Neural progenitor cell (in vitro differentiated cells): ENCODE measurements at places on chromosomes 5 and 9.

DNA sequence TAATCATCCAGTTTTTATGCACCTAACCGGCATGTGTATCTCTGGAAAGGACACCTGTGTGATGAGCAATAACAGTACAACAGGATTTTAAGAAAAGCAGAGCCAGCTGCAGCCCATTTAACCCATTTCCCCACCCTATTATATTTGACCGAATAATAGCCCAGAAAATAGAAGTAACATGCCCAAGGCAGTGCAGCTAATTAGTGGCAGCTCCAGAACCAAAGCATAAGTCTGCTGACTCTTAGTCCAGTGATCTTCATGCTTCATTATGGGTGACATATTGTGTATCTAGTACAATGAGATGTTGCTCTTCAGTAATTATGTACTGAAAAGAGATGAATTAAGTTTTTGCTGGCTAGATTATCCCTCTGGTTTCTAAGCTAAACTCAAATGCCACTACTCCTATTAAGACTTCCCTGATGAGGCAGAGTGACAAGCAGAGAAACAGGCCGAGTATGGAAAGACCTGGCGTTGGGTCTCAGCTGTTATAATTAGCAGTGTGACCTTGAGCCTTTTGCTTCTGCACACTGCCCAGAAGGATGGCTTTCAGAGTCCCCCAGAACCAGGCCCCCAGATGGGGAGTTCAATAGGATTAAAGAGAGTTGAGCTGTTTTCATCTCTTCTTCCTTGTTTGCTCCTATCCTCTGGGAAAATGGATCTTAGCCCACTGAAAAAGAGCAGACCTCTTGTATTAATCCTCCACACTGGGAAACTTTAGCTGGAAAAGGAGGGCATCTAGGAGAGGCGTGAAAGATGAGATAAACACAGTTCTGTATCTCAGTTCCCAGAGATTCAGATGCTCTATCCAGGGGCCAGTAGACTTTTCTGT, 10.8 kb upstream of the C1QTNF3 start:
- no peaks in the 10 kb centered on the region for H3K27me3 ChIP-seq
- no peak overlapping the region for H3K4me3 ChIP-seq
- no peak overlapping the region for H3K27ac ChIP-seq
- no peaks in the 10 kb centered on the region for H3K36me3 ChIP-seq
- H3K4me1 ChIP-seq = peaks cover 12% of the 10 kb centered on the region
- peak; percentile 21 for DNase-seq

GRCh38 chr9:2134391-2134790, 119.2 kb downstream of the SMARCA2 start:
- H3K36me3 ChIP-seq = no peaks in the 10 kb centered on the region
- no peak overlapping the region for H3K27ac ChIP-seq
- H3K27me3 ChIP-seq = no peaks in the 10 kb centered on the region
- no peak overlapping the region for H3K4me3 ChIP-seq
- DNase-seq = no peak

GRCh38 chr5:72244862-72245371, 75.1 kb downstream of the MRPS27 start:
- no peak overlapping the region for H3K27ac ChIP-seq
- peaks cover 72% of the 10 kb centered on the region for H3K4me1 ChIP-seq
- H3K36me3 ChIP-seq = no peaks in the 10 kb centered on the region
- no peaks in the 10 kb centered on the region for H3K27me3 ChIP-seq
- H3K4me3 ChIP-seq = no peak overlapping the region

GRCh38 chr9:120627073-120627472, 47.1 kb upstream of the CDK5RAP2 start:
- H3K4me3 ChIP-seq = no peak overlapping the region
- no peaks in the 10 kb centered on the region for H3K27me3 ChIP-seq
- no peak for DNase-seq
- peaks cover 7% of the 10 kb centered on the region for H3K4me1 ChIP-seq

DNA sequence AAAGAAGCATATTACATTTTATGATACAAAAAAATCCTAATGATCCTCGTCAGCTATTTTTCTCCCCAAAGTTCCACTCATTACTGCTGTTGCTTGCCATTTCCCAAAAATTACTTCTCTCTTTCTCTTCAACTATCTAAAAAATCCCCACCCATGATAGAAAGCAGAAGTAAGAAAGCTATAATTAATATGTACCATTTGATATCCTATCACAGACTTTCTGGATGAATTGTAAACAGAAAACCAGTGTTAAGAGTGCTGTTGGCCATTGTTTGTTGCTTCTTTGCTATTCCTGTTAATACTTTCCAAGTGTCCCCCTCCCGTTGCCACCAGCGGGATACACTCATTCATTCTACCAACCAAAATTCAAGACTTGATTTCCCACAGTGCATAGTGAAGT, 136.3 kb upstream of the SMARCA2 start:
- H3K27ac ChIP-seq = no peak overlapping the region
- no peaks in the 10 kb centered on the region for H3K4me1 ChIP-seq
- H3K36me3 ChIP-seq = no peaks in the 10 kb centered on the region
- no peak overlapping the region for H3K4me3 ChIP-seq
- DNase-seq = no peak

GRCh38 chr9:112002847-112003457, 106.3 kb downstream of the UGCG start:
- H3K4me3 ChIP-seq = no peak overlapping the region
- no peak for DNase-seq
- peaks cover 17% of the 10 kb centered on the region for H3K4me1 ChIP-seq
- no peaks in the 10 kb centered on the region for H3K27me3 ChIP-seq

DNA sequence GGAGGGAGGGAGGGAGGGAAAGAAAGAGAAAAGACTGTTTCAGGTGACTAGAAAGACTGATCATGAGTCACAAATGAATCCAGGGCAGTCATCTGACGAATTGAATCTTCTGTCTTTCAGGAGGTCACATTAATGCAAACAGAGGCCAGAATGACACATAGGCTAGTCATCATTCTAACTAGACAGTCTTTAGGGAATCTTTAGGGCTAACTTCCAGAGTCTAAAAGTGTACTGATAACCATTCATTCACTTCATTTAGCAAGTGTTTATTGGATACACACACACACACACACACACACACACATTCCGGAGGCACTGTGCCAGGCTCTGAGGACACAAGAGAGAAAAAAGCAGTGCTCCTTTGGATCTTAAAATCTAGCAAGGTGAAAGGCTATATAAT, 156.7 kb downstream of the EBF1 start:
- DNase-seq = no peak
- no peak overlapping the region for H3K4me3 ChIP-seq
- H3K27ac ChIP-seq = no peak overlapping the region
- H3K4me1 ChIP-seq = no peaks in the 10 kb centered on the region

- no peak overlapping the region for H3K4me3 ChIP-seq
- H3K27ac ChIP-seq = no peak overlapping the region
- H3K36me3 ChIP-seq = no peaks in the 10 kb centered on the region
- no peaks in the 10 kb centered on the region for H3K4me1 ChIP-seq
- DNase-seq = no peak
These were observed 116.4 kb downstream of the SV2C start for GRCh38 chr5:76199336-76200318.

DNA sequence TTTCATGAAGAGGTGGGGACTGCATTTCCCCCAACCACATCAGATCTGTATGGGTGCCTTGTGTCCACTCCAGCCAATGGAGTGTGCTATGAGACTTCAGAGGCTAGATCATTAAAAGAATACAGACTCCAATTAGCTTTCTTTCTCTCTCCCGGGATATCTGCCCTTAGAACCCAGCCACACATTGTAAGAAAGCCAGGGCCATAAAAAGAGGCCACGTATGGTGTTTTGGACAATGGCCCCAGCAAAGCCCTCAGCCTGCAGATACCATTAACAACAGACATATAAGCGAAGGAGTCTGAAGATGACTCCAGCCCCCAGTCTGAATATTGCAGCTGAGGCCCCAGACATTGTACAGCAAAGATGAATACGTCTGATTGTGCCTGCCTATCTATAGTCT, 21.5 kb downstream of the IL6ST start:
- no peaks in the 10 kb centered on the region for H3K4me1 ChIP-seq
- DNase-seq = no peak
- no peaks in the 10 kb centered on the region for H3K27me3 ChIP-seq
- H3K36me3 ChIP-seq = no peaks in the 10 kb centered on the region
- H3K4me3 ChIP-seq = no peak overlapping the region

DNA sequence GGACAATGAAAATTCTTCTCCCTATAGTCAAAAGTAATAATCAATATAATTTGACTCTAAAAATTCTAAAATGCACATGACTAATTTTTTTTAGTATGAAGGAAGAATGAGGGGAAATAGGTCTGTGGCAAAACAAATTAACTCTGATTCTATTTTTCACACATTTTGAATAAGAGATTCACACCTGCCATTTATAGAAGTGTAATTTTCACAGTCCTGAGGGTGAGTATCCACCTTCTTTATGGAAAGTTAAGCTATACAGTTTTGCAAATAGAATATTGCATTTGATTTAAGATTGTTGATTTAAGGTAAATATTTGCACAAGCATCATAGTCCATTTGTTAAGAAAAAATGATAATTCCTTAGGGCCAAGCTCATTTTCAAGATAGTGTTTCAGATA, 417.7 kb downstream of the CHSY3 start:
- no peaks in the 10 kb centered on the region for H3K27me3 ChIP-seq
- DNase-seq = no peak
- no peak overlapping the region for H3K27ac ChIP-seq

DNA sequence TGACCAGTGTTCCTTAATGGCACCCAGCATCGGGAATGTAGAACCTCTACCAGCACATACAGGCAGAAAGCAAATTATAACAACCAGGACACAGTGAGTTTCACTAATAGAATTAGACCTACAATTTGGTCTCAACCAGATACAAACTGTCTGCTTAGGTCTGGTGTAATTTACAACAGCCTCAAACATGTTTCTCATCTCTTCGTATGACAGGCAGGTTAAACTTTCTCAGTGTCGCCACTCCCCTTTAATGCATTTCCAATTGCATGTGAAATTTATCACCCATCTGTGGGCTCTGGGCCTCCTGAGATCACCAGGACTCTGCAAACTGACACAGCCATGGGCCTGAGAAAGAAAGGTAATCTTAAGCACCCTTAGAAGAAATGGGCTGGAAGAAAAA, 218.7 kb downstream of the DCP2 start:
- H3K27me3 ChIP-seq = peaks cover 6% of the 10 kb centered on the region
- H3K4me1 ChIP-seq = peaks cover 7% of the 10 kb centered on the region
- no peak overlapping the region for H3K27ac ChIP-seq
- H3K36me3 ChIP-seq = no peaks in the 10 kb centered on the region
- DNase-seq = no peak

GRCh38 chr5:154849264-154849785, 1.1 kb downstream of the FAXDC2 start:
- DNase-seq = no peak
- no peaks in the 10 kb centered on the region for H3K36me3 ChIP-seq
- no peaks in the 10 kb centered on the region for H3K27me3 ChIP-seq
- H3K4me1 ChIP-seq = peaks cover 6% of the 10 kb centered on the region

DNA sequence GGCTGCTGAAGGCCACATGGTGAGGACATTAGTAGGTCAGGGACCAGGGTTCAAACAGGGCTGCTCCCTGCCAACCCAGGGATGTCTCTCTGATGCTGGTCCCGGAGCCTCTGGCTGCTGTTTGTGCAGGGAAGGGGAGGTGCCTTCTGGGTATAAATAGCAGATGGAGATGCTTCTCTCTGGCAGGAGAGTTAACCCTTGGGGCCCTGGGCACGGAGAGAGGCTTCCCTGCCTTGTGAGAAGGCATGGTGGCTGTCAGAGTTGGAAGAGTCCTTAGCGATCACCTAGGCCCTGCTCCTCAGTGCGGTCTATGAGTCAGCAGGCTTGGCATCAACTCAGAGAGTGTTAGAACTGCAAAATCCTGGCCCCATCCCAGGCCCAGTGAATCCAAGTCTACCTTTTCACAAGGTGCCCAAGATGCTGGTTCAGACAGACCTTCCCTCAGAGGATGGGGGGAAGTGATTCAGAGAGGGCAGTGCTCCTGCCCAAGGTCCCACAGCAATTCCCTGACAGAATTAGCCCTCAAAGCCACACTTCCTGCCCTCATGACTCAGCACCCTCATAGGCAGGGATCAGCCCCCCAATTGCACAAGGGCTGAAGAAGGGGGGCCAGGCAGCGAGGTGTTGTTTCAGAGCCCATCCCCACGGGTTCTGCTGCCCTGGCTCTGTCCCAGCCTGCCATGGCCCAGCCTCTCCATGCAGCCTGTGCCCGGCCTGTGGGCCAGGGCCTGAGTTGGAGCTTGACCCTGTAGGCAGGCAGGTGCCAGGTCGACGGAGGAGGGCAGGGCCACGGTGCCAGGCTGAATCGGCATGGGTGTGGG, 25.6 kb downstream of the CAMK2A start:
- peaks cover 12% of the 10 kb centered on the region for H3K4me1 ChIP-seq
- H3K4me3 ChIP-seq = no peak overlapping the region

DNA sequence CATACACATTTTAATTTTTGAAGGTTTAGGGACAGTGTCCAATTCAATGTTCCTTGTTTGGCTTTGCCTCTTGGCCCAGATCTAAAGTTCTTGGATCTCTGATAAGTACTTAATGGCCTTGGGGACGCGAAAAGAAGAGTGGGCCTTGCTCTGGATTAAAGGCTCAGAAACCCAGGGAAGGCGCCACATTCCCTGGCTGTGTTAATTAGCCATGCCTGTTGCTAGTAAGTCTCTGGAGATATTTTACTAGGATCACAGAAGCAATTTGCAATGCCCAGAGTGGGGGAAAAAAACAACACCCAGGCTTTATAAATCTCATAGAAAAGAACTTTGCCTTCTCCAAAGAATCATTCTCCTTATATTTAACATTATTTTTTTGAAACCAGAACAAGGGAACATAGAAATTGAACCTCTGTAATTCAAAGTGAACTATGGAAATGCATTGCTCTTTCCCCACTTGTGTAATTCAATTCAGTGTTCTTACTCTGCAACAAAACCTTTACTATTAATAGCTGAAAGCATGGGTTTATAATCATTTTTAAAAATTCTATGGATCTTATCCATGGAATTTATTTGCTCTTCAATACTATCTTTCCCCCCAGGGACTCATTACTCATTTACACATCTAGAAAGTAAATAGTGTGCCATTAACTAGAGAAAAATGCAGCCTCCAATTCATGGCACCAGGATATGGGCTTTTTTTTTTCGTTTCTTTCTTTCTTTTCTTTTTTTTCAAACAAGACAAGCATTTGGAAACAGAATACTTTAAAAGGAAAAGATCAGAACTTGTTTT, 172.2 kb upstream of the ANKRD55 start:
- no peaks in the 10 kb centered on the region for H3K27me3 ChIP-seq
- H3K4me1 ChIP-seq = peaks cover 19% of the 10 kb centered on the region
- peak; percentile 66 for DNase-seq
- H3K4me3 ChIP-seq = no peak overlapping the region
- H3K27ac ChIP-seq = no peak overlapping the region

GRCh38 chr5:180118391-180118791, 46.8 kb upstream of the RNF130 start:
- H3K27ac ChIP-seq = no peak overlapping the region
- no peak for DNase-seq
- H3K36me3 ChIP-seq = no peaks in the 10 kb centered on the region
- no peaks in the 10 kb centered on the region for H3K27me3 ChIP-seq

- H3K36me3 ChIP-seq = no peaks in the 10 kb centered on the region
- no peak overlapping the region for H3K4me3 ChIP-seq
- H3K4me1 ChIP-seq = no peaks in the 10 kb centered on the region
These were observed 43.9 kb downstream of the SHC3 start for GRCh38 chr9:89134709-89135108.
